ENCODE measurements at places on chromosomes 11 and 22.
A peak's percentile ranks its signal among the peaks of the same experiment; 100 is the strongest.

- no peak for DNase-seq
Observed at GRCh38 chr22:29596408-29596807, 7.0 kb upstream of the NF2 start.

DNA sequence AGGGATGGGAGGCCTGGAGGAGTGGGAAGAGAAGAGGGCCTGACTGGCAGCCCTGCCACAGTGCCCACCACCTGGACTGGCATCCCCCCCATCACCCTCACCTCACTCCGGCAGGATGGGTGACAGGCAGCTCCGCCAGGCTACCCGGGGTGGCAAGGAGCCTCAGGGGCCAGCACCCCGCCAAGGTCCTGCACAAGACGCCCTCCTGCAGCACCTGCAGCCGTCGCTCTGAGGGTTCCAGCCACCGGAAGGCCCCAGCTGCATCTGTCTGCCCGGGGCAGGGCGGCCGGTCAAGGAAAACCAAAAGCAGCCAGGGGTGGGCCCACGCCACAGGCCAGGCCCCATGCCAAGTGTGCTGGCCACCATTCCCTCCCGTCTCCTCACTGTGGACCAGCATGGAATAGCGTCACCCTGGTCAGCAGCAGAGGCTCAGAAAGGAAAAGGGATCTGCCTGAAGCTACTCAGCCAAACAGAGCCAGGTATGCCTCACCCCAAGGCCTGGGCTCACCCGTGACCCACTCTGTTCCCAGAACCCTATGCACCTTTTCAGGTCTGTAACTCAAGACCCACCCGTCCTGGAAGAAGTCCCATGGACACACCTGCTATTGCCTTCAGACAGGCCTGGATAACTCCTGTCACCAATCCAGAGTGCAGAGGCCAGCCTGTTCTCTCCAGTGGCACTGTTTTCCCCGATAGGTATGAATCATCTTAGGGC is 7.0 kb downstream of the RHBDD3 start:
- DNase-seq, result no peak

DNA sequence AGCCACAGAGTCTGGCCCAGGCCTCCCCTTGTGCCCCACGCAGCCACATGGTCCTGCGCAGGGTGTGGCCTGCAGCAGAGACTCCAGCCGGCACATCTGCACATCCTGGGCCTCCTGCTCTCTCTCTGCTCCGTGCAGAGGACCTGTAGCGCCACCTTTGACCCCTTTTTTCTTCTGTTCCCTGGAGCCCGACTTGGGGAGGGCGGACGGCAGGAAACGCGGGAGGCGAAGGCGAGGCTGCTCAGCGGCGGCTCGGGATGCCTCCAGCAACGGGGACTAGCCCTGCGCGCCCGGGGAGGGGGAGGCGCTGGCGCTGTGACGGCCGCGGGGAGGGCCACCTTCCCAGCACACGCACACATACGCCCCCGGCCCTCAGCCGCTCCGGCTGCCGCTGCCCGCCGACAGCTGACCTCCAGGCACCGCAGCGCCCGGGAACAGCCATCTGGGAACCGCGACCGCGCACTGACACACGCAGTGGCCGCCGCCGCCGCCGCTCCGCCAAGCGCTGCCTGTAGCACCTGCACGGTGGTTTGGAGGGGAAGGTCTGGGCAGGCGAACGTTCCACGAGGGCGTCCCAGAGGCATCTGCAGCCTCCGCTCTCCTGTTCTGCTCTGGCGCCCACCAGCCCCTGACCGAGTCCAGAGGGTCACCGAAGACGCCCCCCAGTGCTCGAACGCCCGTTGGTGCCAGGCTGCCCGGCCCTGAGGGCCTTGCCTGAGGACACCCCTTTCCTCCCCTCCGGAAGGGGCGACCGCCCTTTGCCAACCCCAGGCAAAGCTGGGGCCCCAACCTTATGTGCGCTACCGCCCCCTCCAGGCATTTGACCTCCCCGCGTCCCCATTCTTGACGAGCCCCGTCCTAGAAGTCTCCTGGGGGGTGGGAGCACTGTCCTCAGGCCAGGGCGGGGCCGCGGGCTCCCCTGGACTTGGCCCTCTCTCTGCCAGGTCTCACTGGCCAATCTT is 16.9 kb upstream of the C22orf42 start:
- peak; percentile 25 for DNase-seq

DNA sequence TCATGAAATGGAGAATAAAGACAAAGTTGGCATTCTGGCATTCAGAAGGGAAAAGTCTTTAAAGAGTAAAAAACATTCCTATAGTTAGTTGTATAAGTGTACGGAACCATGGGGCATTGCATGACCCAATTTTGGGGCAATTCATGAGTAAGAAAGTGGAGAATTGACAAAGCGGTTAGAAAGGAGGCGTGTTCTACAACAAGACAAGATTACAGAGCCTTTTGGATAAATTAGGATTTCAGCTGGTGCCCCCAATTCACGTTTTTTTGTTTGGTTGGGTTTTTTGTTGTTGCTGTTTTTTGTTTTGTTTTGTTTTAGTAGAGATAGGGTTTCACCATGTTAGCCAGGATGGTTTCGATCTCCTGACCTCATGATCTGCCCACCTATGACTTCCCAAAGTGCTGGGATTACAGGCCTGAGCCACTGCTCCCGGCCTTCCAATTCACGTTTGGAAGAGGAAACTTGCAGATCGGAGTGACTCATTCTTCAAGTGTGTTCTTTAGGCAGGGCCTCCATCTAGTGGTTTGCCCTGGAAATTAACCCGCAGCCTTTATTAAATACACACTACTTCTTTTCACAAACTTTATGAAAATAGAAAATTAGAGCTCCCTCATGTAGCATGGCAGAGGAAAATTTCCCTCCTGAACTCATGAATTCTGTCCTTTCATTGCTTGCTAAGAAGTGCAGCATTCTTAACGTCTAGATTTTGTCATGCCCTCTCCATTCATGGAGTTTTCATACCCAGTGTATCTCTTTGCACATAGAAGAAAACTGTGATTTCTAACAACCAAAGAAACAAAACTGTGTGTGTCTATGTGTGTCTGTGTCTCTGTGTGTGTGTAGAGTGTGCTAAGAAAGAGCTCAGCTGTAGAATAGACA is 118.1 kb downstream of the BBOX1 start:
- peak; percentile 53 for DNase-seq

GRCh38 chr22:46290121-46290842 is 6.4 kb upstream of the GTSE1 start:
- no peak for DNase-seq

GRCh38 chr11:115931548-115932083 is 427.4 kb upstream of the CADM1 start:
- DNase-seq, result peak; percentile 69

GRCh38 chr22:29722151-29722550 is 2.3 kb downstream of the CABP7 start:
- DNase-seq, result no peak

DNA sequence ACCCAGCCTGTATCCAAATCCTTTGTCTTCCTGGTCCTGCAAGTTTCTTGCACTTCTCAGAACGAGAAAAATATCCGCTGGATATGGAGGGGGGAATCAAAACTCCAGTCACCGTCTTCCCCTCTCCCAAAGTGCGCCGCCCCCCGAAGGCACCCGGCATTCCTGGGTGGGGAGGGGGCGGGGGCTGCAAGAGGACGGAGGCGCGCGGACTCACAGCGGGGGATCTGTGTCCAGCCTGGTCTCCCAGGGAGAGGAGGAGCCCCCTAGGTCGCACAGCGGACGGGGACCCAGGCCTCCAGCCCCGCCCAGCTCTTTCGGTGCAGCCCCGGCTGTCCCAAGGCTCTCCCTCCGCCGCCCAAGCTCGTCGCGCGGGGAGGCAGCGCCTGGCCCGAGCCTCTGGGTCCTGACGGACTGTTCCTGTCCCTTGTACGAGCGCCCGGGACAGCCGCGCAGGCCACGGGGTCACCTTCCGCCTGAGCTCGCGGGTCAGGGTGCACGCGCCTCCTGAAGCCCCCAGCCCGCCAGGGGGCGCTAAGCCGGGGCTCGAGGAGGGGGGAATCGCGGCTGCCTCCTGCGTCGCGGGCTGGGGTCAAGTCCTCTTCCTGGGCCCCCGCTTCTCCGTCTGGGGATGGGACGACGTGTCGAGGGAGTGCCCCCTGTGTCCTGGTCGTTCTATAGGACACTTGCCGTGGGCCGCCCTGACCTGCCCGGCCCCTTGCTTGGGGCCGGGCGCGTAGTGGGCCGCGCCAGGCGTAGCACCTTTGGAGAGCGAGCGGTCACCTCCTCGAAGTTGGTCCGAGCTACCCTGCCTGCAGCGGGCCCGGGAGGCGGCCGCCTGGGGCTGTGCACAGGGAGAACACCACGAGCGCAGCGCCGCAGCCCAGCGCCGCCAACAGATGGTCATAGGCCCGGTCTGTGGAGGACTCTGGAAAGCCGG is 2.4 kb upstream of the WNT11 start:
- DNase-seq, result peak; percentile 96

DNA sequence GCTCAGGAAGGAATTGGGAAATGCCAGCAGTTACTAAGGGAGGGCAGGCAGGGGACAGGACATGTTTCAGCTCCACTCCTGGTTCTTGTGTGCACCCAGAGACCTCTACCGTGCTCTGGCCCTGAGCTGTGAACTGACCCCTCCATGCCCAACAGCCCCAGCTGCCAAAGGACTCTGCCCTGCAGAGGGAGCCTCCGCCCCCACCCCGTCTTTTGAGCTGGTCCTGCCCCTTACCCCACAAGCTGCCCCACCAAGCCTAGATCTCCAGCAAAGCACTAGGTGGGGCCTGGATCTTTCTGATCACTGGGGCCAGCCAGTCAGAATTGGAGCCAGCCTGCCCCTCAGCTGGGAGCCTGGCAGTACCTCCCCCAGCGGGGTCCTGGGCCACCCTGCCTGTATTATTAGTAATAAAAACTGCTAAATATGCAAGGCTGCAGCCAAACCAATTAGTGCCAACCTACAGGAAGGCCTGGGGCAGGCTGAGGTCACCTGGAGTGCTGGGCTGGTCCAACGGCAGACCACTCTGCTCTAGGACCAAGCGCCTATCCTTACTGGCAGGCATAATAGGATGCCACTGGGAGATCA is 23.9 kb upstream of the DRICH1 start:
- DNase-seq, result peak; percentile 8

DNA sequence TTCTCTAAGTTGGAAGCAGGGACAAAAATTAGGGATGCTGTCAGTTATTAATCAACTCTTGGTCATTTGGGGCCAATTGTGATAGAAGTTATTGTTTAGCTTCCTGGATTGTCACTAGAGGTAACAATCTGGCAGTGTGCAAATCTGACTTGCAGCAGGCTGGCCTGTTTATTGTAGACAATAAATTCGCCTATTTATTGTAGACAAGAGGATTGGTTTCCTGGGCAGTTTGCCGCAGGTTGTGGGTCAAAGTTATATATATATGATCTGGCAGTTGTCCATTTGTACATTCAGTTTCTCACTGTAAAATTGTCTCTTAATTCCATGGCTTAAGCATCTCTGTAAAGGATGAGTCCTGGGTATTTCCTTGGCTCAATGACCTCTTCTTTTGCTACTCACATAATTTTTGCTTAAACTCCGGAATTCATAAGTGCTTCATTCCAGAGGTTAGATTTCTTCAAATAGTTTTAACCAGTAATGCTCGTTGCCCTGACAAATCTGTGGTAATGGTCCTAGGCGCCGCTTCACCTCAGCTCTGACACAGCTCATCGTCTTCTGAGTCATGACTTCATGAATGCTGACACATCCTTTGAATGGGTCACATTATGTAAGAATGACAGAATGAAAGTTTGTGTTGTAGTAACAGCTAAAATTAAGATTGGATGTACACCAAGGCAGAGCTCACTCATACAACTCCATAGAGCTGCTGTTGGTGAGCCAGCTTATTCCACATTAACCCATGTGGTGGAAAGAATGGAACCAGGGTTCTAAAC is 7.8 kb upstream of the MMP3 start:
- DNase-seq, result no peak

GRCh38 chr11:34238966-34239365 is 118.8 kb downstream of the ABTB2 start:
- DNase-seq, result no peak

- DNase-seq, result no peak
Observed at GRCh38 chr22:23353004-23353403, 172.7 kb downstream of the BCR start.

- DNase-seq, result no peak
Observed at GRCh38 chr22:43847376-43848289, 14.7 kb downstream of the SULT4A1 start.

DNA sequence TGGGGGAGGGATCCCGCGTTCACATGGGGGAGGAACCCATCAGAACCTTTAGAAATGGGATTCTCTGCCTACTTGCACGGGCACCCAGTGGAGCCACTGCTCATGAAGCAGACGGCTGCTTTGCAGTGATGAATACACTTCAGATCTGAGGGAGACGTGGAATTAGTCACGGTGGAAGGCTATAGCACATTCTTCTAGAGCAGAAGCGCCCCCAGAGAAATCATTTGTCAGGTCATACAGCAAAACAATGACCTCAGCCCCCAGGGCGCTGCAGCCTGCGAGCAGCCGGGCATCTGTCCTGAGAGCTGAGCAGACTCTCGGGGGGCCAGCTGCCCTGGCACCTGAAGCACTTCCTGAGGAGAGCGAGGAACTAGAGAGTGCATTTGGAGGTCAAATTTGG is 12.7 kb downstream of the TP53AIP1 start:
- no peak for DNase-seq

GRCh38 chr22:20205464-20205963 is 54.7 kb upstream of the CCDC188 start:
- DNase-seq, result no peak

GRCh38 chr11:6627762-6628241 is 8.6 kb upstream of the TPP1 start:
- peak; percentile 54 for DNase-seq

DNA sequence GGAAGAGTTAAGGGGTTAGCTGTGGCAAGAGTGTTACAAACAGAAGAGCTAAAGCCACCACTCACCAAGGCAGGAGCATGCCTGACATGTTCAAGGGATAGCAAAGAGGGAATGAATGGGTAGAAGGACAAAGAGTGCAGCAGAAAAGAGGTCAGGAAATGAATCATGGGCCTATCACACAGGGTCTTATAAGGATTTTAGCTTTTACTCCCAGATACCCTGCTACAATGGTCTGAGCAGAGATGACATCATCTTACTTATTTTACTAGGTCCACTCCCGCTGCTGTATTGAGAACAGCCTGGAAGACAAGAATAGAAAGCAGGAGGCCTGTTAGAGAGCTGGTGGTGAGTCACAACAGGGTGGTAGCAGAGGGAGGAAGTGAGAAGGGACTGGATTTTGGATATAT is 9.8 kb downstream of the TRAF6 start:
- DNase-seq, result peak; percentile 84

- no peak for DNase-seq
Observed at GRCh38 chr11:123381817-123382554, 48.1 kb upstream of the GRAMD1B start.

GRCh38 chr11:59643390-59643789 is 25.4 kb downstream of the PATL1 start:
- no peak for DNase-seq

GRCh38 chr22:42313804-42314581 is 43.5 kb upstream of the TCF20 start:
- peak; percentile 50 for DNase-seq

DNA sequence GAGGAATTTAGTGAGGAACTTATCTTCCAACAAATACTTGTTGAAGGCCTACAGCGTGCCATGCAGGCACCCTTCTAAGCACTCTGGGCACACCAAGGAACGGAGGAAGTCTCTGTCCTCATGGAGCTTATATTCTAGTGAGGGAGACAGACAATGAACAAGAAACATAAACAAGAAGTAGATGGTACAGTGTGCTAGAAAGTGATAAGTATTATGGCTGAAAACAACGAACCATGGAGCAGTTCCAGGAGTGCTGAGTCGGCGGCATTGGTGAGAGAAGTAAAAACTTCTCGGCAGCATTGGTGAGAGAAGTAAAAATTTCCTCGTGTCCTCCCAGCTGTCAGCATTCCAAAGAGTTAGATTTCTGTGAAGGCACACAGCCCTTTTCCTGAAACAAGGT is 53.2 kb downstream of the FAM76B start:
- DNase-seq, result no peak

Measured in suppressor macrophage treated with lipopolysaccharide for 1 hour (primary cell).